Stimulated activated CD4-positive, alpha-beta T cell treated with anti-CD3 and anti-CD28 coated beads, Interleukin-12 subunit alpha, Interleukin-12 subunit beta, amount 100 ng/mL, for 24 hours (primary cell): ENCODE measurements at places on chromosomes 3 and 15.

GRCh38 chr3:37321863-37322262 lies 147.5 kb upstream of the LRRFIP2 start:
- DNase-seq: no peak

GRCh38 chr3:194930377-194931204 lies 244.9 kb downstream of the FAM43A start:
- DNase-seq: no peak

- DNase-seq: no peak
Measured at GRCh38 chr3:15333099-15333955, 941 bp upstream of the SH3BP5 start.

- no peak for DNase-seq
Measured at GRCh38 chr3:166372571-166373106, 535.4 kb upstream of the BCHE start.

DNA sequence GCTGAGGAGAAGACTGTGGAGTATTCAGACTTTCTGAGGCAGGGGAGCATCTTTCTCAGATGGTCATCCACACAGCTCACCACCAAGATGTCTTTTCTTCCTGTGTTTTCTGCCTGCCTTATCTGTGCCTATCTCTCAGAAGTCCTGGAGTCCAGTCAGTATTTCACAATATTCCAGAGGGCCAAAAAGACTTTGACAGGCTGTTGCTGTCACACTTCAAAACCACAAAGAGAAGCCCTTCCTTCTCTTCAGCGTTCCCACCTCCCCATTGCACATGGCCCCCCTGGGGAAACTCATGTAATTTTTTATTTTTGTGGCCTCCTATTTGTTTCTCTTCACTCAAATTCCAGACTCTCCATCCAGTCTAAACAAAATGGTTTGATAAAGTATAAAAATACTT lies 585.2 kb downstream of the EPHA3 start:
- no peak for DNase-seq

DNA sequence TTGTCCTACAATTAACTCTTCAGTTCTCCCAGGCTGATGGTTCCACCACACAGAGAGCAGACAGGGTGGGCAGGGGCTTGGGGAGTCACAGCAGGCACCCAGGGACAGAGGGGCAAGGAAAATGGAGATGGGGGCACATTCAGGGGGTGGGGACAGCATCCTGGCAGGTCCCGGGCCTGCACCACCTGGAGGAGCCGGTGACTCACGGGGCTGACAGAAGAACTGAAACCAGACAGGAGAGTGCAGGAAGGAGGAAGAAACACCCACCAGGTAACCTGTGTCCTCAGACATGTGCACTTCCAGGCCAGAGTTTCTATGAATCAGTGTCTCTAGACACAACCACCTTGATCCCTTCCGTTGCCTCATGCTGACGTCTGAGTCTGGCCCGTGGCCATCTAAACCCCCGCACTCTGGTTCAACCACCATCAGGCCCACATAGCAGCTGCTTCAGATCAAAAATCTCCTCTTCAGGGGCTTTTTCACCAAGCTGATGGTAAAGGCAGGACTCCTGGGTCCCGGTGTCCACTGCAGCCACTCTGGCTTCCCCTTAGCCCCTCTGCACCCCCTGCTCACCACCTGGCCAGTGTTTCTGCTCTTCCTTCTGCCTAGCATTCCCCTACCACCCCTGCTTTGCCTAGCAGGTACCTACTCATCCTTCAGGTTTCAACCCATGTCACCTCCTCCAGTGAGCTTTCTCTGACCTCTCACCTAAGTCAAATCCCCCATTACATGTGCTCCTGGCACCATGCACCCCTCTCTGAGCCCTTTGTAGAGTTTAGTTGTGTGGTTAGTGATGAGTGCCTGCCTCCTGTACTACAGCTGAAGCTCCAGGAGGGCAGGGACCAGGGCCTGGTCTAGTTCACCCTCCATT lies 16.5 kb upstream of the CYP11A1 start:
- DNase-seq: no peak

DNA sequence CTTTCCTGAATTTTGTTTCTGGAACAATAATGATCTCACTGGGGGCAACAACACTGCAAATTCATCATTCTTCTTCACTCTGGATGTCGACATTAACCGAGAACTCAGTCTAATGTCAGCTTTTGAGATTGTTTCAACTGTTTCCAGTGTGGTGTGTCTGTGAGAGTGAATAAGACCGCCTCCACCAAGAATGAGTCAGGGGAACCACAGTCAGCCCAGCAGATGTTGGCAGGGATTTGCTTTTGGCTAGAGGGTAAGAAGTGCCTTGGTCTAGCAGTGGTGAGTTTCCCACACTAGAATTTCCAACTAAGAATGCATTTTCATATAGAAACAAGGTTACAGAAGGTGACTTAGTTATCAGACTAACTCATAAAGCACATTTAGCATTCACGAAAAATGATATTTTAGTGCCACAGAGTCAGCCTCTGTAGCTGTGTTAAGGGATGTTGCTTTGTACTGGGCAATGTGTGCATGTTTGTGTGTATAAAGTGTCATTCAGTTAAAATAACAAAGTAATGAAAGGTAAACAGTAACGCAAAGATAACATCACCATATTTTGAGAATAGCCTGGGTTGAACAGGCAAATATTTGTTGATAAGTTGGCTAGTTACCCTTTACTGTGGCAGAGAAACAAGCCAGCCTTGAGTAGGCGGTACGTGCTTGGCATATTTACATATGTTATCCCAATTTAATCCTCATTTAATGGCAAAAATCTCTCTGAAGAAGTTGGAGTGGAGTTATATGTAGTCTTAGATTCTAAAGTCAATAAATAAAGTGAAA lies 33.8 kb downstream of the DRD3 start:
- no peak for DNase-seq

DNA sequence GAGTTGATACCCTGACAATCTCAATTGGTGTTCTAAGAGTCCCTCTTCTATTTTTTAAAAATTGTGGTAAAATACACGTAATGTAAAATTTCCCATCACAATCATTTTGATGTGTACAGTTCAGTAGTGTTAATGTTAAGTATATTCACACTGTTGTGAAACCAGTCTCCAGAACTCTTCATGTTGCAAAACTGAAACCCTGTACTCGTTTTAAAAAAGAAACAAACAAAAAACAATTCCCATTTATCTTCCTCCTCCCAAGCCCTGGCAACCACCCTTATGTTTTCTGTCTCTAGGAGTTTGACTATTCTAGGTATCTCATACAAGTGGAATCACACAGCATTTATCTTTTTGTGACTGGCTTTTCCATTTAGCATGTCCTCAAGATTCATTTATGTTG lies 28.7 kb upstream of the ALPK3 start:
- DNase-seq: no peak

DNA sequence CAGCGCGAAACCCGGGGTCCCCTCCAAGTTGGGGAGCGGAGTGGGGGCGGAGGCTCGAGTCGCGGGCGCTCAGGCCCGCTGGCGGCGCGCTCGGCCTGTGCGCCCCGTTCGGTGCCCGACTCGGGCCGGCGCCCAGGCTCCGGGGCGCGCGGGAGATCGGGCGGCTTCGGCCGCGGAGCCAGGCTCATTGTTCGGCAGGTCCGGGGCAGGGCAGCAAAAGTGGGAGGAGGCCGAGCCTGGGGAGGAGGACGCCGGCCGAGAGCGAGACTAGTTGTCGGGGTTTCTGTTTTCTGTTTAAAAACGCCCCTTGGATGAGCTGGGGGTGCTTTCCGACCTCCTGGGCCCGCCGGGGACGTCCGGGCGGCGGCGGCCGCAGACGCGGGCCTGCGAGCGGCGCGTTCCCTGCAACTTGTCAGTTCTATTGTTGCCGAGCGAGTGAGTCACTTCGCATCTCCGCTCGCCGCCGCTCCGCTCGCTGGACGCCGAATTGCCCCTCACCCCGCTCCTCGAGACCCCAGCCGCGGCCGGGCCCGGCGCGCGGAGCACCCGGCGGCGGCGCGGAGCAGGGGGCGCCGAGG lies 676 bp downstream of the TCF12 start:
- peak; percentile 15 for DNase-seq

DNA sequence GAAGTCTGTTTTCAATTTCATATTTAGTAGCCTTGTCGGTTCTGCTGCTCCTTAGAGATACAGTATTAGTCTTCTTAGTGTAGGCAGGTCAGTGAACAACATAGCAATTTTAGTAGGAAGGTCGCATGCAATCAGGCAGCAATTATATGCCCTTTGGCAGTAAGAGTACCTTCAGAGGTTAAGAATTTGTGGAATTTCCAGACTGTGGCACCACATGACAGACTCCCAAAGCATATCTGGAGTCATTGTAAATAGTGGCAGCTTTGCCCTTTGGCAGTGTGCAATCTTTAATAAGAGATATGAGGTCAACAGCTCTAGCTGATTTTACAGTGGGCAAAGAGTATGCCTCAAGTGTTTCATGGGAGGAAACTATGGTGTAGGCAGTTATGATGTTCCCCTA lies 1532.5 kb upstream of the CADM2 start:
- DNase-seq: no peak

DNA sequence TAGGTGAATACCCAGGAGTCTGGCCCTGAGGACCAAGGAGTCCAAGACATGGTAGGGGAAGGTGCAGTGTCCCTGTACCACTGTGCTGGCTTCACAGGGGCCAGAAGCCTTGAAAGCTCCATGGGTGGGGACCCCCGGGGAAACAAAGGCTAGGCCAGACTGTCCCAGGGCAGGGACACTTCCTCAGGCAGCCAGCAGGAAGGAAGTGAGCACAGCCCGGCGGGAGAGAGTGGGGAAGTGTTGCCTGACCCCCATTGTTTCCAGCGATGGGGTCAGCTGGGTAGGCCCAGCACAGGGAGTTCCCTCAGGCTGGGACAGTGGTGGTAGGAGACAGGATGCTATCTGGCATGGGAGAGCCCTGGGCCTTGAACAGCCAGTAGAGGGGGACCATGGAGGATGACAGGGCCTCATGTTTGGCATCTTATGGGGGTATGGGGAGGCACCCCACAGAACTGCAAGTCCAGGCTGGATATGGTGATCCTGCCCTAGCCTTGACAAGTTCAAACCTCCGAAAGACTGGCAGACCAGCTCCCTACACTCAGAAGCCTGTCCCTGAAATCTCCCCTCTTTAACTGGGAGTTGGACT lies 1.2 kb upstream of the HYAL2 start:
- DNase-seq: no peak
